Renal cortex interstitium (tissue), 15 donors: ENCODE measurements at places on chromosomes 6 and 20. TPM values are rescaled to one million over a fixed set of nuclear protein-coding genes. Genes with fewer than 3 reads are reported as not detected.

GRCh38 chr6:150256618-150257272 is 112.1 kb upstream of the IYD start:
- DNase-seq, result no peak

GRCh38 chr6:112251171-112251875 is 3.0 kb downstream of the LAMA4 start:
- DNase-seq, result no peak

- DNase-seq, result no peak
These were observed 86.5 kb upstream of the CENPW start for GRCh38 chr6:126253431-126253830.

GRCh38 chr6:20891161-20891560 is 356.9 kb downstream of the CDKAL1 start:
- no peak for DNase-seq

DNA sequence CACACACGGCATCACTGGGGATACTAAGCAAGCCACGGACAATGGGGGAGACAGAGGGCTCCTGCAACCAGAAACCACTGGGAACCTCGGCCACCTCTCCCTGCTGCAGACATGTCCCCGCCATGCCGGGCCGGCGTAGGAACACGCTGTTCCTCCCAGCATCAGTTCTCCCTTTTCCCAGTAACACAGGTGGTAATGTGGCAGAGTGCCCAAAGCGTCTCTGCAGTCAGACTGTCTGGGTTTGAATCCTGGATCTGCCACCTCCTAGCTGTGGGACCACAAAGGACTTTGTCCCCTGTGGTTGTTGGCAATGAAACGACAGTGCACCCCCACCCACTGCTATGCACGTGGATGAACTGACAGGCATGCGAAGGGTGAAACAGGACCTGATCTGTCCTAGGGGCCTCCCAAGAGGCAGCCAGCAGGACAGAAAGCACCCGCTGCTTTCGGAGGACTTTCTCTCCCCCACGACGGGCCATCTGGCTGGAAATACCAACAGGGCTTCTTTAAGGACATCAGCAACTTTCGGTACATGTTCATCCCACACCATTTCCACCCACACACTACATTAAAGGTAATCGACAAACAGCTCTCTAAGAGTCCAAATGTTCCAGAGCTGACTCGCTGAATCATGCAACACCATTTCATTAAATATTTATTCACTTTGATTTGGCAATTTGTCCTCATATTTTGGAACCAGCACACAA is 74.1 kb downstream of the SULF2 start:
- DNase-seq, result no peak

GRCh38 chr6:116027801-116028200 is 32.9 kb downstream of the FRK start:
- no peak for DNase-seq

- no peak for DNase-seq
These were observed 7.5 kb downstream of the TRAF3IP2 start for GRCh38 chr6:111598181-111598580.

- no peak for DNase-seq
These were observed 41.2 kb upstream of the MTRF1L start for GRCh38 chr6:153043719-153044118.

DNA sequence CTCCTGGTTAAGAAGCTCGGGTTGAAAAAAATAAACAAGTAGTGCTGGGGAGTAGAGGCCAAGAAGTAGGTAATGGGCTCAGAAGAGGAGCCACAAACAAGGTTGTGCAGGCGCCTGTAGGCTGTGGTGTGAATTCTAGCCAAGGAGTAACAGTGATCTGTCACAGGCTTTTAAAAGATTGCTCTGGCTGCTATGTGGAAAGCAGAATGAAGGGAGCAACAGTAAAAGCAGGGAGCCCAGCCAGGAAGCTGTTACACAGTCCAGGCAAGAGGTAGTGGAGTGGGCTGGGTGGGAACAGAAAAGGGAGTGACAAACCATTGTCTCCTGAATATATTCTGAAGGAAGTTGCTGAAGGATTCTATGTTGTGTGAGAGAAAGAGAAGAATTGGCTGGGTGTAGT is 2.0 kb downstream of the HFE start:
- DNase-seq, result no peak

GRCh38 chr6:50610562-50610961 is 102.8 kb upstream of the TFAP2D start:
- no peak for DNase-seq

DNA sequence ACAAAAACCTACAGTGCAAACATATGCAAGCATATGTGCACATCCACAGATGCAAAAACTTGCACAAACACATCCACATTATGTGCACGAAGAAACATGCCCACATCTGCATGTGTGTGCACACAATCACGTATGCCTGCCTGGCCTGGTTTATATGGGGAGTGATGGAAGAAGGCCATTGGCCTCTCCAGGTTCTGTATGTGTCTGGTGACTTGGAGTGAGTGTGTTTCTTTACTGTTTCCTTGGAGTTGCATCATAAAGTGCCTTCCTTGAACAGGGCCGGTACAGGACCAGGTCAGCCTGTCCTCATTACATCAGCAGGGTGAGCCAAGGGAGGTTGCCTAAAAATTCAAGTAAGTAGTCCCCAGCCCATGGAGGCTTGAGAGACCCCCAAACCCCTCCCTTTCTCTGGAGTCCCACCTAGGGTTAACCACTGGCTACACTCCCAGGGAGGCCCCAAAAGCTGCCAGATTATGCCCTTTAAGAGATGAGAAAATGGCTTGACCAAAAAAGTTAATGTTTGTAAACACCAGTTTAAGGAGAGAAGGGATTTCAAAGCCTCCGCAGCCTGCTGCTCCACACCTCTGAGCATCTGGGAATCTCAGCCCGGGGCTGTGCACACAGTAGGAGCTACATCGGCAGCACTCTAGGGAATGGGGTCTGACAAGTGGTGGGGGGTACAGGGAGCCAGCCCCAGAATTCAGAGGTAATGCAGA is 140.8 kb downstream of the VEGFA start:
- DNase-seq, result no peak

- no peak for DNase-seq
These were observed 384.8 kb downstream of the ADGRB3 start for GRCh38 chr6:69019832-69020231.

DNA sequence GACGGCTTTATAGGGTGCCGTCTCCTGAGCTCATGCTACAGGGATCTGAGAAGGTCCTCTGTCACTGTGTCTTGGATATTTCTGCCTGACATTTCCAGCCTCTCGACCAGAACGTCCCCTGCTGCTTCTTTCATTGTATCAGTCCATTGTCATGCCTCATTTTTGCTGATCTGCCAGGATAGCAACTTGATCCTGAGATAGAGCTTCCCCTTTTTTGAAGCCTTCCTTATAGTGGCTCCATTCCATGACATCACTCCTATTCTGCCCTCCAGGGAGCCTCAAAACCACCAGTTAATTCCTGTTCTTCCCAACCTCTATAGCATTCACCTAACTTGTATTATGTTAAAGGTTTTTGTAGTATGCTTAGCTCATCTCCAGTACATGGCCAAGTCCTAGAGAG is 431.8 kb upstream of the NOX3 start:
- no peak for DNase-seq

The LSM14B gene
- polyA plus RNA-seq, result 55.5 TPM

The HCRTR2 gene
- polyA plus RNA-seq, result 0.35 TPM

The MROH8 gene
- 5.9 TPM for polyA plus RNA-seq

The MAS1 gene
- 0.03 TPM for polyA plus RNA-seq

The FOXP4 gene
- 43.6 TPM for polyA plus RNA-seq

The SEMG1 gene
- not detected for polyA plus RNA-seq
